Activated naive CD4-positive, alpha-beta T cell (primary cell): ENCODE measurements at places on chromosomes 7 and 10.

DNA sequence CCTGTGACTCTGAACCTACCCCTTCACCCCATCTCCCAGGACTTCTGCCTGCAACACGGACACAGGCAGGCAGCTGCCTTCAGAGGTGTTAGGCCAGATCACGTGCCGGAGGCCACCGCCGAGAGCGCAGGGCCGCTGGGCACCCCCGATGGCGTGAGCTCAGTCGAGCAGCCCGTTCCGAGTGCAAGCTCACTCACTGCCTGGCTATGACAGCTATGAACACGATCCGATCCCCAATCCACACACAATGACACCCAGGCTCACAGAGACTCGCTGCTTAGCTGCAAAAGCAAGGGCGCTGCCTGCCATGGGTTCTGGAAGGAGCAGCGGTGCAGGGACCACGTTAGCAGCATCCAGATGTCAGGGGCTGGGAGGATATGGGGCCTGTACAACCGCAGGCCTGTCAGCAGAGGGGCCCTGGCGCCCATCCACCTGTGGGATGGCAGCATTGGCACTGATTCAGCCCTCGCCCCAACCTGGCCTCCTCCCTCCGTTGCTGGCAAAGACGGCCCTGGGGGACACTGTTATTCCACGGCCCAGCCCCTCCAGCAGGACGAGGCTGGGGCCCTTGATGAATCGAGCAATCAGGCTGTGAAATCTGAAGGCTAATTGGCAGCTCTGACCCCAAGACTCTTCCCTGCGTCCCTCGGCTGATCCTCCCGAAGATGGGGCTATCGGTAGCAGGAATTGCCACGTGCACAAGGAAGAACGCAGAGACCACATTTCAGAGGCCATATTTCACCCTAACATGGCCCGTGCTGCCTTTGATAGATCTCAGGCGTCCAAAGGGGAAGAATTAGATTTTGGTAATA is 230.1 kb downstream of the ELFN1 start:
- no peak for DNase-seq

GRCh38 chr10:100817268-100817839 is 72.0 kb downstream of the PAX2 start:
- no peak for DNase-seq

DNA sequence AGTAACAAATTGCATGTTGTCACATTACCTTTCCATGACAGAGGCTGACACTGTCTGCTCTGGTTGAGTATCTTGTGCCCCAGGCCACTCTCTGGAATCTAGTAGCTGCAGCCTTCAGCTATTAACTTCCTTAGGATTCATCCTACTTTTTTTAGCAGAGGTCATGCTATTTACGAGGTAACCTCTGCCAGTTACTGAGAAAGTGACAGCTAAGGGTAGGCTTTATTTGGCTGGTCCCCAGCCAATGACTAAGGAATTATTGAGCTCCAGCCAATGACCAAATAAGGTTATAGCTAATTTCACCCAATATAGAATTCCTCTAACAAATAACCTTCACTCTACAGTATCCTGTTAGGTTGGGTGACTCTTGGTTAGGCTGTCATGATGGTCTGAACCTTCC is 1361.7 kb downstream of the XPNPEP1 start:
- no peak for DNase-seq

- DNase-seq, result no peak
Observed at GRCh38 chr10:77350711-77351119, 286.9 kb downstream of the KCNMA1 start.

GRCh38 chr7:133796782-133797745 is 330.1 kb upstream of the LRGUK start:
- no peak for DNase-seq

- no peak for DNase-seq
Observed at GRCh38 chr7:148611692-148612091, 21.1 kb downstream of the C7orf33 start.

GRCh38 chr7:149670288-149670687 is 103.1 kb downstream of the ZNF467 start:
- DNase-seq, result no peak

DNA sequence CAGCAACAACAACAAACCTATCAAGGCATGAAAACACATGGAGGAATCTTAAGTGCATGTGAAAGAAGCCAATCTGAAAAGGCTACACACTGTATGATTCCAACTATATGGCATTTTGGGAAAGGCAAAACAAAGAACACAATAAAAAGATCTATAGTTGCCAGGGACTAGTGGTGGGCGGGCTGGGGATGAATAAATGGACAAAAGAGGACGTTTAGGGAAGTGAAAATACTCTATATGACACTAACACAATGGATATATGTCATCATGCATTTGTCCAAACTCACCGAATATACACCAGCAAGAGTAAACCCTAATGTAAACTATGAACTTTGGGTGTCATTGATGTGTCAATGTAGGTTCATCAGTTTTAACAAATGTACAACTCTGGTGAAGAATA is 89.1 kb downstream of the SEMA3E start:
- DNase-seq, result no peak

- no peak for DNase-seq
Observed at GRCh38 chr10:12707461-12708185, 293.9 kb downstream of the CCDC3 start.

DNA sequence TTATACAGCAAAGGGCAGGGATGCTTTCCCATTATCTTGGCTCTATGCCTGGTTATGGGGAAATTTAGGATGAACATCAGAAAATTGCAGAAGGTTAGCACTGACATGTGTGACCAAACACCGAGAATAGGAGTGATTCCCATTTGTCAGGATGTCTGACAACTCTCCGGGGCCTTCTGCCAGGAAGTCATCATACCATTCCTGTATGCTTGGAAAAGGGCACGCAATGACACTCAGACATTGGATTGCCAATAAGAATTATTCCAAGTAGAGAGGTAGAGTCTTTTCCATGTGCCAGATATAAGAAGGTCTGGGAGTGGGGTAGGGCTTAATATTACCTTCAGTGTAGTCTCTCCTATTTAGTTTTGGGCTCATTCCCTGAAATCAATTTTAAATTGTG is 82.3 kb downstream of the MTPN start:
- no peak for DNase-seq

DNA sequence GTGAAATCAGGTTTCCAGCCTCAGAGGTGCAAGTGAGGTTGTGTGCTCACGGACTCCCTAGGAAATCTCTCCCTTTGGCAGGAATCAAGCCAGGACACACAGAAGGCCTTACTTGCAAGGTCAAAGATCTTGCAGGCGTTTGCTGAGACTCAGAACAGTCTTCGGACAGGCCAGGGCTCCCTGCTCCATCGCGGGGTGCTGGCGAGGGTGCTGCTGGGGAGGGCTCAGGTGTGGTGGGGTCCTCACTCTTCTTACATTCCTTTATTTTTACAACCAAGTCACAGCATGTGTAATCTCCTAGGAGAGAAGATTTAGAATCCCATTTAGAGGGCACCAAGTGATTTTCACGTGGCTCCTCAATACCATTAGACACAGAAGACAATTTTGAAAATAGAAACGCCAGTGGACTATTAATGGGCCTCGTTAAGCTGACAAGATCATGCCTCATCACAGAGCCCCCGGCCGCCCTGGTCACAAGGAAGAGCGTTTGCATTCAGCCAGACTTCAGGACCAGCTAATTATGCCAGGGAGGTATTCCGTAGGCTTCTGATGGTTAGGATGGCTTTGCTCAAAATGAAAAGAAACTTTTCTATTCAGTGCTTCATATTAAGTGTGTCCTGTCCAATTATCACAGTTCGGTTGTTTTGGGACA is 73.1 kb upstream of the ADAM12 start:
- no peak for DNase-seq

DNA sequence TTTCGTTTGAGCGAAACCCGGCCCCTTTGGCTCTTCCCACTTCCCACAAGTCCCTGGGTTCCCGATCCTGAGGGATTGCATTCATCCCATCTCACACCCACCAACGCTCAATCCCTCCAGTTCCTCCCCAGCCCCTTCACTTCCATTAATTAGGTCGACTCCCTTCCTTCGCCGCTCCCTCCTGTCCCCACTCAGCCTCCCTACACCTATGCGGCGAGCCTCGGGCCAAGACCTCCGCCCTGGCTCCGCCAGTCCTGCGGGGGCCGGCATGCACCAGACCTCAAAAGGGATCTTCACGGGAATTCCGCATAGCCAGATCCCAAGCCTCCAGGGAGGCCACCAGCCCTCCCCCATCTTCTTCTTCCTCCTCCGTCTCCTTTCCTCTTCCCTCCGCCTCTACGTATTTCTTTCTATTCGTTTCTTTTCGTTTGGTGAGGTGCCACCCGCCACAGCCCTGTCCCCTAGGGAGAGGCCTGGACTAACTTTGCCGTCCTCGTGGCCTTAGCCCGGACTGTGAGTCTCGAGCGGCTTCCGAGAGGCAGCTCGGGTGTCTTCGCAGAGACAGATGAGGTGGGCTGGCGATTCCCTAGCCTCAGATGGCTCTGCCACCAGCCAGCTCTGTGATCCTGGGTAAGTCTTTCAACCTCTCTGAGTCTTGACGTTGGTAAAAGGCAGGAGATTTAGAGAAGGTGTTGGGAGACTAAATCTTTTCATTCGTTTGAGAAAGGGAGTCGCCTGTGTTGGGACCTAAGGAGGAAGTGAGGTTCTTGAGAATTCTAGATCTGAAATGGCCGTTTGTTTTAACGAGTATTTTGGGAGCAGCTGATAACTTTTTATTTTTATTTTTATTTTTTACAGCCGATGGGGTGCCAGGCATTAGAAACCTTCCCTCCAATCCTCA is 8.1 kb upstream of the LBX1 start:
- DNase-seq, result no peak

DNA sequence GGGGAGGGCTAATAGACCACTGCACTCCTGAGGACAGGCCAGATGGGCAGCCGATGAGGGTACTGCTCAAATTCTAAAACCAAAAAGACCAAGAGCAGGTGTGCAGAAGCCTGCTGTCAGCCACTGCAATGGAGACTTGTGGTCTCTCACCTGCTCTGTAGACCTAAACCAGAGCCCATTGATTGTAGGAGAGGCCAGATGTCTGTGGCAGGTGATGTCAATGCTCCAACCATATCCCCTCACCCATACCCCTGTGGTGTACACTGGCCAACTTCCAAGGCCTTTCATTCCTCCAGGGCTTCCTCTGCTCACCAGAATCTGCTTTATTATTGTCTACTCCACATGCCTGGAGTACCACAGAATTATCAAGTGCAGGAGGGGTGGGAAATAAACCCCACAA is 116.9 kb upstream of the CHST15 start:
- DNase-seq, result no peak

DNA sequence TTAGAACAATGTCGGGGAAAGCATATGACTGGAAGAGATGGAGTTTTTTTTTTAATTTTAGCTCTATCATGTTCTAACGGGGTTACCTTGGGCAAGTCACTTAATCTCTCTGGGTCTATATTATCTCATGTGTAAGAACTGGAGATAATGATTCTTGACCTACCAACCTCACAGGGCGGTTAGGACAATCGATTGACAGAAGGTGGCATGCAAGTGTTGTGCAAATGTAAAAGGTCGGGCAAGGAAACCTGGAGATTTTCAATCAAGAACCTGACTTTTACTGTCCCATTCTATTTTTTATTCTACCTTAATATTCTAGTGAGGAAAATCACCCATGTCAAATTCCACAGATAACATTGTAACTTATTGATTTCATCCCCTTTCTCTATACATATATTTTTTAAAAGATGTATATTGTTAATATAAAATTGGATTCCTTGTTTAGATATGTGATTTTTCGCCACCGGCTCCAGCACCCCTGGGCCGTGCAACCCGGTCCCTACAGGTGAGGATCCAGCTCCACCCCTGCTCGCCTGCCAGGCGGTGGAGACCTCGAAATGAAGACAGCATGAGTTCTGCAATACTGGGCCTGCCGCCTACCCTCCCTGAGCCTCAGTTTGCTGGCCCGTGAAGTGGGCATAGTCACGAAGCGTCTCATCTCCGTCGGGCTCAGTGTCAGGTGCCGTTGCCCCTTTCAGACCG is 497.6 kb upstream of the PHF14 start:
- no peak for DNase-seq

- DNase-seq, result no peak
Observed at GRCh38 chr10:26448292-26448691, 10.2 kb downstream of the APBB1IP start.

GRCh38 chr10:62728479-62728878 is 76.0 kb upstream of the ADO start:
- no peak for DNase-seq

DNA sequence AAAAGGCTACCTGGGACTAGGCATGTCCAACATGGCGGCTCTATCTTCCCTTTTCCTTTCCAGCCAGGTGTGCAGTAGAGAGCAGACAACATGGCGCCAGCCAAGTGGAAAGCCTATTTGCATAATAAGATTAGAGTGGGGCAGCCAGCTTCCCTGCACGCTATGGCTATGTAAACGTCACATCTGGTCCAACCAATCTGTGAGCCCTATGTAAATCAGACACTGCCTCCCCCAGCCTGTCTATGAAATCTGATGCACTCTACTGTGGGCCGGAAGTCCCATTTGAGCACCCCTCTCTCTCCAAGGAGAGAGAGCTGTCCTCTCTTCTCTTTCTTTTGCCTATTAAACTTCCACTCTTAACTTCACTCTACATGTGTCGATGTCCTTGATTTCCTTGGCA is 984.9 kb upstream of the AUTS2 start:
- no peak for DNase-seq

- no peak for DNase-seq
Observed at GRCh38 chr10:93074147-93074596, 479 bp downstream of the CYP26A1 start.

DNA sequence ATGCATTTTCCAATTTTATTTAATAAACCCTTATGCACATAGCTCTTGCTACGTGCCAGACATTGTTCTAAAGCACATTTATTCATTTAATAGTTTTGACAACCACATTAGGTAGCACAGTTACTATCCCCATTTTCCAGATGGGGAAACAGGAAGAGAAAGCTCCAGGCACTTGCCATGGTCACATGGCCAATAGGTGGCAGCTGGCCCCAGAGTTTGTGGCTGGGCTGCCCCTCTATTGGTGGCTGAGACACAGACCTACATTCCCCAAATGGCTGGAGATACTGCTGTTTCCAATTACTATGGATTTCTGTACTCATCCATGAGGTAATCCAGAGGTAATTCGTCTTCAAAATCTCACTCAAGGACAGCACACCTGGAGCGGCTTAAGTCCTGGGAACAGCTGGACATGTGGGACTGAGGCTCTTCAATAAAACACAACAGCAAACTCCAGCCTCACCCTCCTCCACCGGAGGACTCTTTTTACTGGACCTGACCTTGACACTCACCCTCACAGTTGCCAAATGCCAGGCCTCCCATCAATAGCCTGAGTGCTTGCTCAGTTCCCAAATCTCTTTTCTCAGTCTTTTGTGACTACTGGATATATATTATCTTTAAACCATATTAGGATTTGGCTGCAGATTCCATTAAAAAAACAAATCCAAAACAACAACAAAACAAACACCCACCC is 106.1 kb downstream of the CLEC2L start:
- DNase-seq, result no peak

GRCh38 chr10:15745751-15746150 is 26.0 kb upstream of the ITGA8 start:
- DNase-seq, result no peak

DNA sequence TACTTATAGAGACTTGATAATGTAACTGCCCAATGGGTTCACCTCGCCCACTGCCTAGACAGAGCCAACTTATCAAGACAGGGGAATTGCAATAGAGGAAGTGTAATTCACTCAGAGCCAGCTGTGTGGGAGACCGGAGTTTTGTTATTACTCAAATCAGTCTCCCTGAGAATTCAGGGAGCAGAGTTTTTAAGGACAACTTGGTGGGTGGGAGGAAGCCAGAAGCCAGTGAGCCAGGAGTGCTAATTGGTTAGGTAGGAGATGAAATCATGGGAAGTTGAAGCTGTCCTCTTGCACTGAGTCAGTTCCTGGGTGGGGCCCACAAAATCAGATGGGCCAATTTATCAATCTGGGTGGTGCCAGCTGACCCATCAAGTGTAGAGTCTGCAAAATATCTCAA is 20.1 kb upstream of the C7orf33 start:
- no peak for DNase-seq

GRCh38 chr10:117967149-117967650 is 79.5 kb downstream of the RAB11FIP2 start:
- no peak for DNase-seq
